Inflammatory macrophage treated with lipopolysaccharide for 1 hour (primary cell): ENCODE measurements at places on chromosomes 13 and 19.

- DNase-seq, result no peak
Measured at GRCh38 chr13:40384976-40385857, 281.2 kb downstream of the FOXO1 start.

- DNase-seq, result peak; percentile 30
Measured at GRCh38 chr19:38685666-38686529, 38.4 kb downstream of the ACTN4 start.

DNA sequence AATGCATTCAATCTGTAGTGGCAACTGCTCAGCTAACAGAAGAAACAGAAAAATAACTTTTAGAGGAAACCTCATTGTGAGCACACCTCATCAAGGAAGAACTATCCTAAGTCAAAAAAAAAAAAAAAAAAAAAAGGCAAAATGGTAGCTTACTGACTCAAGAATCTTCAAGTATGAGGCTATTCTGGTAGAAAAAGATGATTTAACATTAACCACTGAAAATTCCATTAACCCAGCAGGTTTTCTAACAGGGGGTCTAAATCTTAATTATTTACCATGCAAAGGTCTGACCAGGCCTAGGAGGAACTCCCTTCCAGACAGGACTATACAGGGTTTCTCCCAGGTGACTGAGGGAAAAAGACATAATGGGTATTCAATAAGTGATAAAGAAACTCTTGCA, 28.4 kb upstream of the ZNF83 start:
- DNase-seq, result no peak

GRCh38 chr19:55075371-55075998, at the start of gene EPS8L1:
Gene EPS8L1 (plus strand): TSS chr19:55075869. CDS start chr19:55076445, 576 bp downstream.
- DNase-seq, result peak; percentile 71

DNA sequence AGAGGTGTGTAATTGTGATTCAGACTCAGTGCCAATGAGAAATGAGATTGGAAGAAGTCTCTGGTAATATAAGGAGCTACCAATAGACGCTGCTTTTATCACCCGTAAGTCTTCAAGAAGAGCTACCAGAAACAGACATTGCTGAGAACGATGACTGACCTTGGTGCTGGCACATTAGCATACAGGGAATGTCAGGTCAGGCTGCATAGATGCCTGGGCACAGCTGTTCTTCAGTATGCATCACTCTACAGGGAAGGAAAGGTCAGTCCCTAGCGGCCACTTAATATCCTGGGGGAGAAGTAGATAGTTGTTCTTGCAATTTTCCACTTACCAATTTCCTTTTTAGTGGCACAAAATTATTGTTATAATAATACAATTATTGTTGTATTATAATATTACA, 380.4 kb downstream of the PCDH9 start:
- no peak for DNase-seq

DNA sequence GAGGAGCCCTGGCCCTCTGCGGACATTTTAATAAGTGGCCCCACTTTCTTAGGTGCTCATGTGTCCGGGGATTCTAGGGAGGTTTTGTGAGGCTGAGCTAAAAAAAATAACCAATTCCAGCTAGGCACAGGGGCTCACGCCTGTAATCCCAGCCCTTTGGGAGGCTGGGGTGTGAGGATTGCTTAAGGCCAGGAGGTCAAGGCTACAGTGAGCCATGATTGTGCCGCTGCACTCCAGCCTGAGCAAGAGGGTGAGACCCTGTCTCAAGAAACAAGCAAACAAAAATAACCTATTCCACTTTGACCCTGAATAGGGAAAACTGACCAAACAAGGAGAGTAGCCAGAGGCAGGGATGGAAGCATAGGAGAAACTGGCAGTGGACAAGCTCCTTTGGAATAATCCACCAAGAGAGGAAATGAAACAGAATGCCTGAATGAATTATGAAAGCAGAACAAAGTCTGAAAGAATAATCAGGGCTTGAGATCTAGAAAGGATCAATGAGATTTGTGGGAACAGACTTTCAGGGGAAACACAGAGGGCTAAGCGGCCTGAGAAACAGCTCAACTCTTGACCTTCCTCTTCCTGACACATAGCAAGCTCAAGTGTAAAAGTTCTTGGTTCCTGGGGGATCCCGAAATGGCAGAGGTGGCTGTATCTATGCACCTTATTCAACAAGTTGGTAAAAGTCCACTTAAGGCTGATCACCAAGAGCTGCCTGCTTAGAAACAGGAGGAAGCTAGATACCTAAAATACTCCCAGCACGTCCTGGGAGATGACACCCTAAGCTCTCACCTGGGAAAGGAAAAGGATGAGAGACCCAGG, 30.1 kb upstream of the FFAR2 start:
- peak; percentile 40 for DNase-seq

DNA sequence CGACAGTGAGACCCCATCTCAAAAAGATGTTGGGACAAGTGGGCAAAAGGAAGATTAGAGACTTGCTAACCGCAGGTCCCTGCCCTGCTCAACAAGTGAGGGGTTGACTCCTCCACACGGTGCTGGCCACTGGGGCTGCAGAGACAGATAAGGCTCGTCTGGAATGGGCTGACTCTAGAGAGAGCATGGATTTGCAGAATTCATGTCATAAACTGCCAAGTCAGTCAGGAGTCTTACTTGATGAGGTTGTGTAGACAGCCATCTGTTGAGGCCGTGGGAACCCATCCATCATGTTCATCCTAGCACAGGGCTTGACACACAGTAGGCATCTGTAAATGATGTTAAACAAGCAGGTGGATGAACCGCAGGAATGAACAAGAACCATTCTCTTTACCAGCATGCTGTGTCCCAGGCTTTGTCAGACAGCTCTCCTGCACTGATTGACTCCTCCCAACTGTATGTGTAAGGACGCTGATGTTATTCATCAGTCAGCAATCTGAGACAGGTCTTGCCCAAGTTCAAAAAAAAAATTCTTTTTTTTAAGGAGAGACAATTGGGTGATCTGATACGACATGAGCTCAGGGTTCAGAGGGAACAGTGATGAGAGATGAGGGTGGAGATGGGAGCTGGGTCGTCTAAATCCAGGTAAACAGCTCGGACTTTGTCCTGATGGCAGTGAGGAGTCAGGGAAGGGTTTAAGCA, 8.8 kb downstream of the PAF1 start:
- no peak for DNase-seq

DNA sequence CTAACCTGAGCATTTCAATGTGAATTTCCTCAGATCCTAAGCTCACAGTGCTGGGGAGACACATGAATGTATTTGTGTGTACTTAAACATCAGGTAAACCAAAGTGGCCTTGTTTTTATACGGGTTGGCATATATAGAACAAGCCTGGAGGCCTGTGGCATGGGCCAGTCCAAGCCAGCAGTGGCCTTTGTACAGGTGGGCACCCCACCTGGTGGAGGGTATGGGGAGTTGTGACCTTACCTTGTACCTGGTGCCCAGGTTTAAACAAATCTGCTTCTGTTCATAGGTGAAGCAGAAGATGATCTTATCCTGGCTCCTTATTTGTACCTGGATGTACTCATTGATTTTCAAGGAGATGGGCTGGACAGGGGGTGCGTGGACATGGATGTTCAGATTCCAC, 71.0 kb downstream of the ERICH6B start:
- no peak for DNase-seq

DNA sequence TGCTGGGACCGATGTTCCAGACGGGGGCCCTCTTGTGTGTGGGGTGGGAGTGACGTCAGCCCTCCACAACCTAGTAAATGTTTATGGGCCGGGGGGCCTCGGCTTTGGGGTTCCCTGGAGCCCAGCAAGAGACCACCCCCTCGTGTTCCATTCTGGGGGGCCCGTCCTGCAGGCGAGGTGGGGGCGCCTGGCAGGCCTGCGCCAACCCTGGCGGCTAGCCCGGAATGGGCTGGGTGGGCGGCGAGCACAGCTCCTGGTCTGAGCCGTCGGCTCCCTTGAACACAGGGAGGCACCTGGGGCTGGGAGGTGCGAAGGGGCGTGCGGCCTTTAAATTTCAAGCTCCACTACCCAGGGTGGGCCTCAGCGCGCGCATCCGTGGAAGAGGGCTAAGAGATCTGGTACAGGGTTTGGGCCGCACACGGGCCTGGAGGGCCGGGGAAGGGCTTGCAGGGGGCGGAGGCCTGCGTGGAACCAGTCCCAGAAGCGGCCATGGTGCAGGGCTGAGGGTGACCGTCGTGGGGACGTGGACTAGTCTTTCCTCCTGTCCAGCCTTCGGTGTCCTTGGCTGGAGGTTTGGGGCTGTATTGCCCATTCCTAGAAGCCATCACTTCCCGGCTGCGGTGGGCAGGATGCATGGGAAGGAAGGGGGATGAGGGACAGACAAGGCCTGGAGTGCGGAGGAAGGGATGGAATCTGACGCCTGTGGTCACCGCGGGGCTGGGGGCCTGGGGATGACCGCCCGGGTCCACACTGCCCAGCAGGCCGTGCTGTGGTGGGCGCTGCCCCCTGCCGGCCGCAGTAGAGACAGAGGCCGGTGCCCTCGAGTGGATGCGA, 11.4 kb downstream of the NDUFA11 start:
- DNase-seq, result peak; percentile 36

DNA sequence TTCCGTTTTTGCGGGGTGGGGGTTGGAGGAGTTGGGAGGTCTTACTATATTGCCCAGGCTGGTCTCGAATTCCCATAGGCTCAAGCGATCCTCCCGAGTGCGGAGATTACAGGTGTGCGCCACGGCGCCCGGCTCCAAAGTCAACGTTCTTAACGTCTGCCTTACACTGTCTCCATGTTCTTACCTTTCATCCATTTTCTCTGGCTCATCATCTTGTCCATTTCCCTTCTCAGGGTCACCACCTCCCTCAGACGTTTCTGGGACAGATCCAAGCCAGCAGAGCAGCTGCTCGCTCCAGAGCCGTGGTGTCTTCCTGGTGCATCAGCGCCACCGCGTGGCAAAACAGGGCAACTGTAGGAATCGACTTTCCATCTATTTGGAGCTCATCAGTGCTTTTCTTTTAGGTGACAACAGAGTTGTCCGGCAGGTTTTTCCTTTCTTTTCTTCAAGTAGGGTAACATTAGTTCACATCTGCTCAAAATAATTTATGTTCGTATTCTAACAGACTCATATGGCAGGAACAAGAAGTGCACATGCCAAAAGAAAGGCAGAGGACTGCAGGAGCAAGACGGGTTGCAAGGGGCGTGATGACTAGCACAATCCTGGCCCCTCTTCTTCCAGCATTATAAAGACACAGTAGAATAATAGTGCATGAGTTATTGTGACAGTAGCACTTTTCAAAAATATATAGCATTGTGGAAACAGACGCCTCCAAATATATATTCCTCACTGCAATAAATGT, 103.1 kb upstream of the ABCC4 start:
- DNase-seq, result peak; percentile 90

- DNase-seq, result peak; percentile 8
Measured at GRCh38 chr13:80265348-80265747, 75.6 kb downstream of the SPRY2 start.

DNA sequence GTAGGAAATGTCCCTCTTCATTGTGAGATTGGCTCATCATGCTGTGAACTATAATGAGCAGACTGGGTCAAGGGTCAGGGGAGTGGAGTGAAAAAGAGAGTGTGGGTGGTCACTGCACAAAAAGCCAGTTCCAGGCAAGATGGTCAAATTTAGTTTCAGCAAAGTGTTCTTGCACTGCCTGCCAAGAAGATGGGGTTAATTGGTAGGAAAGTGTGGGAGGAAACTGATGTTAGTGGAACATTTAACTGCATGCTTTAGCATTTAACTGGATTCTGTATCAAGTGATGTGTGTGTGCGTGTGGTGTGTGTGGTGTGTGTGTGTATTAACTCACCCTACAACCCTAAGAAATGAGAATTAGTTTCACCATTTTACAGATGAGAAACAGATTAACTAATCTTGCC, 131.6 kb downstream of the COG6 start:
- no peak for DNase-seq

GRCh38 chr13:113210833-113211232, 1.4 kb downstream of the CUL4A start:
- peak; percentile 12 for DNase-seq
